ENCODE measurements at places on chromosomes 2 and 18.

DNA sequence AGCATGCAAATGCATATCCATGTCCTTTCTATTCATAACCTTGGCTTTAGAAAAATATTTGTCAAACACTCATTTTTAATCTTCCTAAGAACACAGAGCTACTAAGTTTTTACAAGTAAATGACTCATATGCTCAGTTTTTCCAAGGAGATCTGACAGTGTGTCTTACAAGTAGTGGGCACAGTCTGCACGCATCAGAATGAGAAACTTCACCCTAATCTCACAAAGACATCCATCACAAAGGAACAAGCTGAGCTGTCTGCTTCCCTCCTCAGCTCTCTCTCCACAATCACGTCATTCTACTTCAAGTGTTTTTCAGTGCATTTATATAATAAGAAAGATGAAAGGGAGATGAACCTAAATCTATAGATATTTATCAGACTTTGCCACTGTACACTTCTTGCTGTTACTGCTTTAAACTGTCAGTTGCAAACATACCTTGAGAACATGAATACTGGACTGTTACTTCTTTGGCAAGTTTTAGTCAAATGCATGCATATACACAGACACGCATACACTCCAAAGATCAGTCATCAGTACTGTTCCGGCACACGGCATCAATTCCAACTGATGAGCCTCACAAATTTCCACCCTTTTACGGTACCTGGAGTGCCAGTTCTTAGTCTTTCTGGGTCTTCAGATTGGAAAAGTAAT is 75.7 kb downstream of the RBMS1 start:
- no peaks in the 10 kb centered on the region for H3K36me3 ChIP-seq
- no peak overlapping the region for H3K27ac ChIP-seq
- no peaks in the 10 kb centered on the region for H3K27me3 ChIP-seq
- no peak overlapping the region for H3K4me3 ChIP-seq
- DNase-seq, result no peak
- no peaks in the 10 kb centered on the region for H3K4me1 ChIP-seq

DNA sequence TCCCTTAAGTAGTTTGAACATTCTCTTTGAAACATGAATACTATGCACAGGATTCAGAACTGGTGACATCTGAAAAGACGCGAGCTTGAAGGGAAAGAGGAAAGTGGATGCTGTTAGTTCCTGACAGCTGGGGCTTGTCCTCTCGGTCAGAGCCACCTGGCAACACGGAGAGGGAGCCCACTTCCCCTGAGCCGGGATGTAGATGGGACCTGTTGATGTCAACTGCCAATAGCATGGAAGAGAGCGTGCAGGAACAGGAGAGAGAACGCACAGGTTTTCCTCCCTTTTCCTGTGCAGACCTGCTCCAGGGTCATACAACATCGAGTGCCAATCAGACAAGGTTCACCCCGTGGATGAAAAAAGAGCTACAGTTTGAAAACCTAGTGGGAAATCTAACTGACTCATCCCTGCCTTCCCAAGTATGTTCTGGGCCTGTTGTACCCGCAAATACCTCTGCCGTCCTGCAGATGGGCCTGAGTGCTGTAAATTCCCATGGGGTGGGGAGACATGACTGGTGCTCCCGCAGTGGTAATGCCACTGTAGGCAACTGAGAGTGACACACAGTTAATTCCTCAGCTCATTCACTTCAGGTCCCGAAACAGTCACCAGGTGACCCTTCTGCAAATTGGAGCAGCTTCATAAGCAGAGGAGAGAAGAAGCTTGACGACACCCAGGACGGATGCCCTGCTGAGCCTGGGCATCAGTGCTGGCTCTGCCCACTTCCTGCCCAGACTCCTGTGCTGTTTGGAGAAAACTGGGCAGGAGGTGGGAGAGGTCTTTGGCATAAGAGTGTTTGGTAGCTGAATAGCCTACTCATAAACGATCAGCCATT is 13.9 kb upstream of the MBP start:
- H3K27me3 ChIP-seq, result no peaks in the 10 kb centered on the region
- no peak for DNase-seq
- H3K4me1 ChIP-seq, result no peaks in the 10 kb centered on the region
- H3K4me3 ChIP-seq, result no peak overlapping the region

DNA sequence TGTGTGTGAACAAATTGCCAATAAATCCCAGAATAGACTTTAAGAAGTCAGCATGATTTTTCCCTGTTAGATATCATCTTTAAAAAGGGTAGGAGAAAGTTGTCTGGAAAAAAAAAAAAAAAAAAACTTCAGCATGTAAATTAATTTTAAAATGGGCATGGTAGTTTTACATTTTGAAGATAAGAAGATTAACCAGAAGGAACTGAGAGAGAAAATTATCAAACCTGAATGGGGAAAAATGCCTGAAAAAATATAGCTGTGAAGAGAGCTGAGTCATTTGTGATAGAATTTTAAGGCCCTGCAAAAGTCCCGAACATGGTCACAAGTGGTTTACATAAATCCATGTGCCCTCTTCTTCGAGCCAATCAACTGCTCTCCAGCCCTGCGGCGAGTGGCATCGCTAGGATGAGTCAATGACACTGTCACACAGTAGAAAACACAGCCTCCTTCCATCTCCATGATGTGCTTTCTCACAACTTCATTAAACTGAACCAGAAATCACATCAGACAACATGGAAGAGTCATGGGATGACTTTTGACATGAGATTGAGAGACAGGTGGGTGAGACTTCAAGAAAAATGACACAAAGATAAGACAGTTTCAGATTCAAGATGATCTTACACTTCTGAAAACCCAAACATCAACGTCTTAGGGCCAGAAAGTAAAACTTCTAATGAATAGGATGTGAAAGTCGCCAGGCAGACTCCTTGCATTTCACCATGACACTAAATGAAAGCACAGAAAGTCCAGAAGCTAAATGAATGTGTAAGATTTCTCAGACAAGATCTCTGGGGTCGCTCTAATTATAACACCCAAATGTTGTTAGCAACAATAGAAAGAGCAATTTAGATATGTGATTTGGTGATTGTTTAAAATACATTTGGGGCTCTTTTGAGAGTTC is 273.0 kb upstream of the ID2 start:
- H3K36me3 ChIP-seq, result no peaks in the 10 kb centered on the region
- H3K27ac ChIP-seq, result no peak overlapping the region
- DNase-seq, result no peak
- H3K4me1 ChIP-seq, result no peaks in the 10 kb centered on the region
- no peak overlapping the region for H3K4me3 ChIP-seq

DNA sequence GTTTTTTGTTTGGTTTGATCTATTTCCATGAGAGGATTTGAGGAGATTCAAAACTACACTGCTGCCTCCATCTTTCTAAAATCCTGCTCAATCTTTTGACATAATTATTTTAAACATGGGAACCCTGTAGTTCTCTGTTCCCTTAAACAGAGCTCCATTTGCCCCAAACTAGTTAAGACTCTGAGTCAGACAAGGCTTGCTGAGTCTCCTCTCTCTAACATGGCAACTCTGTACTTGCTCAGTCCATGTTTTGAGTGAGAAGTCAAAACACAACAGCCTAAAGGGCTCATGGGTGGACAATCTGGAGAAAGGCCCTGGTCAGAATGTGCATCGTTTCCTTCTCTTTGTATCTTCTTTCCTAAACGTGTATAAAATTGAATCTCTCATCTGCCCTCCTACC is 7.1 kb upstream of the STAMBP start:
- no peak for DNase-seq
- no peaks in the 10 kb centered on the region for H3K27me3 ChIP-seq
- no peak overlapping the region for H3K27ac ChIP-seq

GRCh38 chr2:5690718-5691220 is 1.4 kb upstream of the SOX11 start:
- no peaks in the 10 kb centered on the region for H3K27me3 ChIP-seq
- H3K36me3 ChIP-seq, result no peaks in the 10 kb centered on the region
- no peaks in the 10 kb centered on the region for H3K4me1 ChIP-seq
- H3K4me3 ChIP-seq, result no peak overlapping the region

DNA sequence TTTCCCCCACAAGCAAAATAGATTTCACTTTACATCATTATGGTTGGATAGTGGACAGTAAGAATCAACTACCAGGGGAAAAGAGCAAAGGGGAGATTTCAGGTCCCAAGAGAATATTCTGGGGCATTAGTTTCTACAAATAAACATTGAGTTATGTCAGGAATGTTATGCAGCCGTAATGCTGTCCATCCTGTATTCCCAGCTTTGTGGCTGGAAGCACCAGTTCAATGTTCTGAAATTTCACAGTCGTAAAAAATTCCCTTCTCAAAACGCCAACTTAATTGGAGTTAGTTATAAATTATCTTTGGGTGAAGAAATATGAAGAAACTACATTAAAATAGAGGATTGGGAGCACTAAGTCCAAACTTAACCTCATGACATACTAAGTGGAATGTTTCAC is 141.5 kb upstream of the FIGN start:
- no peaks in the 10 kb centered on the region for H3K36me3 ChIP-seq
- no peak overlapping the region for H3K4me3 ChIP-seq
- H3K27ac ChIP-seq, result no peak overlapping the region

GRCh38 chr2:26245810-26246209 is 1.1 kb downstream of the HADHB start:
- H3K4me1 ChIP-seq, result no peaks in the 10 kb centered on the region
- peak overlapping the region; percentile 78 for H3K4me3 ChIP-seq
- H3K36me3 ChIP-seq, result no peaks in the 10 kb centered on the region

GRCh38 chr2:135299658-135300244 is 231.3 kb downstream of the ZRANB3 start:
- H3K4me3 ChIP-seq, result no peak overlapping the region
- H3K27me3 ChIP-seq, result no peaks in the 10 kb centered on the region
- no peaks in the 10 kb centered on the region for H3K36me3 ChIP-seq
- no peak overlapping the region for H3K27ac ChIP-seq
- no peaks in the 10 kb centered on the region for H3K4me1 ChIP-seq

DNA sequence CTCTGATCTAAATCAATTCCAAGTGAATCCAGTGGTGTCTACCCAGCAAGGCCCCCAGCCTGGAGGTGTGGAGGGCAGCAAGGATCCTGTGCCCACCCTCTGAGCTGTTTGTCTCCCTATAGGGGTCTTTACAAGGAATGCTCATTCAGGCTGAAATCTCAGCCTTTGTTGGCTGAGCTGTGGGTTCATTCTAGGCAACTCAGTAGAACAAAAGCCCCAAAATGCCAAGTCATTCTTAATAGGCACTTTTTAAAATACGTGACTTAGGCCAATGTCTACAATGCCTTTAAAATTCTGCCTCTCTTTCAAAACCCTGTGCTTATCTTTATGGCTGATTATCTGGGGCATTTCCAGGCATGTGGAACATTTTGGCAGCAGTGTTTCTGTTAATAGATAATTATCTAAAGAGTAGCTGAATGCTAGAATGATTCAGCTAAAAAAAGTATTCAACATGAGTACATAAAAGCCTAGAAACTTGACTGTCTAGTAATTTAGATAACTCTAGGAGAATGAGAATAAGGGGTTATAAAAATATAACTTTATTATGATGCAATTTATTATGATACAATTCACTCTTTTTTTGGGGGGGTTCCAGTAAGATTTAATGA is 7.4 kb downstream of the UGT1A6 start:
- H3K27ac ChIP-seq, result no peak overlapping the region
- H3K4me3 ChIP-seq, result no peak overlapping the region
- no peaks in the 10 kb centered on the region for H3K36me3 ChIP-seq
- no peaks in the 10 kb centered on the region for H3K27me3 ChIP-seq
- no peak for DNase-seq

GRCh38 chr18:23399067-23399466 is 54.0 kb upstream of the RIOK3 start:
- no peak overlapping the region for H3K4me3 ChIP-seq
- H3K27ac ChIP-seq, result no peak overlapping the region
- no peaks in the 10 kb centered on the region for H3K36me3 ChIP-seq
- no peaks in the 10 kb centered on the region for H3K4me1 ChIP-seq
- DNase-seq, result no peak

DNA sequence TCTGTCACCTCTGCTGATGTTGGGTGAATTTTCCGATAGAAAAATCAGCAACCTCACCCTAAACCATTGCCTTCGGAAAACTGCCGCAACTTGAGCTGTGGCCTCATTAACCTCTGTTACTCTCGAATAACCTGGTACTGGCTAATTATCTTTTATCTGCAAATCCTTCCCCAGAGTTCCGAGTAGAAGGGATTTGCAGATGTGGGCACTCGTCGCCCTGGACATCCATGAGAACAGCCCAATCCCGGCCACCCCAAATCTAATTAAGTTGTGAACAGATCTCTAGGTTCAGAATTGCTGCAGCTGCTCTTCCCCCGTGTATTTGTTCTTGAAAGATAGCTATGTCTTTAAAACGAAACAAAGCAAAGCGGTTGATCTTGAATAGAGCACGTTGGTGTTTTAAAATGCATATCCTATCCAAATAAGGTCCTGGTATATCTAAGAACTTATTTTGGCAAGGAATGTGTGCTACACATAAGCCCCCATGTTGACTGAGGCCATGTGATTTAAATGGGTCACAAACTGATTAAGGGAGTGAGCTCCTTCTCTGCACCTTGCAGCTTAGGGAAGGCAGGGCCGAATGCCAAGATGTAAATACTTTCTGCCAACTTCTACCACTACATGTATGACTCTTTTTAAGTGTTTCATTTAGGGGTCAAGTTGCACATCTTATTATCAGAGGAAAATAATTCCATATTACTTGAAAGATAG is 88.2 kb downstream of the MTCL1 start:
- no peaks in the 10 kb centered on the region for H3K27me3 ChIP-seq
- no peaks in the 10 kb centered on the region for H3K4me1 ChIP-seq
- H3K4me3 ChIP-seq, result no peak overlapping the region
- DNase-seq, result no peak
- H3K27ac ChIP-seq, result no peak overlapping the region
- H3K36me3 ChIP-seq, result no peaks in the 10 kb centered on the region

DNA sequence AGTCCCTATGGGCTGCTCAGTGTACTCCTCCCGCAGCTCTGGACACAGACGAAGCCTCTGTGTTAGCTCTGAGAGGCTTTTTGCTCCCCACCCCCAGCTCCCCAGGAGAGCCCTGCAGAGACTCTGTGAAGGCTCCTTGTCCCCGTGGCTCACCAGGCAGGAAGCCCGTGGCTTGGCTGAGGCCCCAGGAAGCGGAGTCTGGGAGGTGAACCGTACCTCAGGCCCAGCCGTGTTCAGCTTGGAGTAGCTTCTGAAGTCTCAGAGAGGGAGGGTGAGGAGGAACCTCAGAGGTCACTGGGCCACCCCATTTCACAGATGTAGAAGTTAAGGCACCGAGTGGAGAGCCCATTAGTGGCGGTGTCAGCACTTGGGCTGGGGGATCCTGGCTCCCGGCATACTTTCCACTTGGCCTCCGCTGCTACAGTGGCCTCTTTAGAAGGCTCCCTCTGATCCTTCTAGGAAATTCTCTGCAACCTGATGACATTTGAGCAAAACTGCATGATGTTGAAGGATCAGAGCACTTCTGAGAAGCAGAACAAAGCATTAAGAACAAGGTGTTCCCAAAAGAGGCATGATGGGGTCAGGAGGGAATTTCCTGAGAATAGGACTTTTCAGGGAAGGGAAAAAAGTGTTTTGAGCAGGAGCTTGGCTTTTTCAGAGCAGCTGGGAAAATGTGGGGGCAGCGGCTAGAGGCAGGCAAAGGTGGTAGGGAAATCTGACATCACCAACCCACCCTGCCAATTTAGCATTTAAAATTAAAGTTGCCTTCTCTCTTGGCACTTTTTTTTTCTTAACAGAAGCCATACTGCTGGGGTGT is 79.1 kb downstream of the MCFD2 start:
- no peak overlapping the region for H3K27ac ChIP-seq
- no peaks in the 10 kb centered on the region for H3K4me1 ChIP-seq
- H3K36me3 ChIP-seq, result no peaks in the 10 kb centered on the region
- H3K27me3 ChIP-seq, result no peaks in the 10 kb centered on the region
- DNase-seq, result no peak

- no peaks in the 10 kb centered on the region for H3K4me1 ChIP-seq
- H3K27ac ChIP-seq, result no peak overlapping the region
- DNase-seq, result no peak
Measured at GRCh38 chr2:179655627-179656026, 205.8 kb downstream of the ZNF385B start.

Data from aorta (tissue), 5 donors.